ENCODE measurements at places on chromosomes 11 and 22.
A peak's percentile ranks its signal among the peaks of the same experiment; 100 is the strongest.

GRCh38 chr22:41576877-41577276 lies 12.8 kb downstream of the PMM1 start:
- peak; percentile 64 for DNase-seq

DNA sequence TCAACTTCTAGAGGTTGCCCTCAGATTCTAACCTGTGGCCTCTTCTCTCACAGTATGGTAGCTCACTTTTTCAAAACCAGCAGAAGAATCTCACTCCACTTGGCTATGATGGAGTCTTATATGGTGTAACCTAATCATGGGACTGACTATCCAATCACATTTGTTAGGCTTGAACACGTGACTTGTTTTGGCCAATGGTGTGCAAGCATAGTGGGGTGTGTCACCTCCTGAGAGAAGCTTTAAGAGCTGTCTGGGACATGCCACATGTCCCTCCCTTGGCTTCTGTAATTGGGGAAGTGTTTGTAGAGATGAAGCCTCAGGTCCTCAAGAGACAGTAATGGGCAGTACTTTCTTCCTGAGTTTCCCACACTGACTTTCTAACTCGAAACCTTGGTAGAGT lies 12.8 kb upstream of the SMIM38 start:
- no peak for DNase-seq

- peak; percentile 86 for DNase-seq
Measured at GRCh38 chr22:19448076-19448607, 631 bp upstream of the C22orf39 start.

- DNase-seq: no peak
Measured at GRCh38 chr11:20654038-20654437, 15.3 kb upstream of the NELL1 start.

- DNase-seq: no peak
Measured at GRCh38 chr11:30698425-30698824, 112.3 kb upstream of the MPPED2 start.

- peak; percentile 52 for DNase-seq
Measured at GRCh38 chr11:117302228-117302627, 11.1 kb downstream of the BACE1-AS start.

DNA sequence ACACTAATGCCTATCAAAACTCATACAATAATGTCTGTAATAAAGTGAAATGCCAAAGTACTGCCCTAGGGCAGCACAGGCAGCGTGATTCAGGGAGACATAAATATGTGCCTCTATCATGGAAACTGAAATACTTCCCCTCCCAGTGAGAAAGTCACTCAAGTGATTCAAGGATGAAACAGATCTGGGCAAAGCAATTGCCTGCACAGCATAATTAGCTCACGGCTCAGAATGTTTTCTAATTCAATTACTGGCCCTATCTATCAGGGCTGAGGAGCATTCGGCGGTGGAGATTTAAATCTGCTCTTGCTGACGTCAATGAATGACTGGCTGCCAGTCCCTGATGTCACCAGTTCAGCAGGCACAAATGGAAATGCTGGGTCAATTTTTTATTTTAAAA lies 27.7 kb upstream of the PPP2R1B start:
- DNase-seq: no peak

GRCh38 chr11:19719960-19720359 lies 7.3 kb downstream of the NAV2 start:
- no peak for DNase-seq
